Activated T-cell treated with anti-CD3 and anti-CD28 coated beads, Interleukin-2, amount 50 U/mL, for 1 hour (primary cell): ENCODE measurements at places on chromosomes 6 and 20.

- no peak for DNase-seq
Observed at GRCh38 chr20:48115502-48115901, 330.2 kb upstream of the SULF2 start.

DNA sequence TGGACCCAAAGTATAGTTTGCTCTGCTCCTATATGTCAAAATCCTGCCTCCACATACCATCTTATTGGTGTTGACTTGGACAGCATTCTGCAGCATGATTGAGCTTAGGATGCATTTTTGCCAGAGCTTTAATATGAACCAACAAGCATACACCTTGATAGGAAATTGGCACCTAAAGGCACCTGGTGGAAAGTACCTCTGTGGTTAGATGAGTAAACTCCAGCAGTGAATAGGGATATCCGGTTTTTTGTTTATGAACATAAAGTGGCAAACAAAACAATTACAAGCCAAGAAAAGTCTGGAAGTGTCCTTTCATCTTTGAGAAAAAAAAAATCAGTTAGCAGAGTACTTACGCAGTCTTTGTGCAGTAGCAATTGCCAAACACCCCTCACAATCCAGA, 6.2 kb upstream of the CYP24A1 start:
- DNase-seq, result no peak

DNA sequence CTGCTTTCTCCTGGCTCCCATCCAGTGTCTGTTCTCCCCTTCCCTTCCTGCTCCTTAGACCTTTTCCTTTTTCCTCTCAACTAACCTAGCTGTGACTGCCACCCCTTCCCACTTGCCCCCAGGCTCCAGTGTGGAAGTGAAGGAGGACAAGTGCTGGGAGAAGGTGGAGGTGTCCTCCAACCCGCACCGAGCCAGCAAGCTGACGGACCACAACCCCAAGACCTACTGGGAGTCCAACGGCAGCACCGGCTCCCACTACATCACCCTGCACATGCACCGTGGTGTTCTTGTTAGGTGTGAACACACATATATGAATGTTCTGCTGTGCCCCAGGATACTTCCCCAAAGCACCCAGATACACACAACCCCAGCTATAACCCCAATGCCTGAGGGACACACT, 18.5 kb downstream of the CUL9 start:
- DNase-seq, result no peak

- DNase-seq, result no peak
Observed at GRCh38 chr20:43043887-43044286, 145.8 kb downstream of the PTPRT start.

- no peak for DNase-seq
Observed at GRCh38 chr20:36573798-36574365, 485 bp downstream of the TGIF2 start.

- no peak for DNase-seq
Observed at GRCh38 chr6:106114492-106114891, 28.4 kb downstream of the PRDM1 start.

GRCh38 chr6:55208478-55209458, 34.5 kb downstream of the HCRTR2 start:
- no peak for DNase-seq

DNA sequence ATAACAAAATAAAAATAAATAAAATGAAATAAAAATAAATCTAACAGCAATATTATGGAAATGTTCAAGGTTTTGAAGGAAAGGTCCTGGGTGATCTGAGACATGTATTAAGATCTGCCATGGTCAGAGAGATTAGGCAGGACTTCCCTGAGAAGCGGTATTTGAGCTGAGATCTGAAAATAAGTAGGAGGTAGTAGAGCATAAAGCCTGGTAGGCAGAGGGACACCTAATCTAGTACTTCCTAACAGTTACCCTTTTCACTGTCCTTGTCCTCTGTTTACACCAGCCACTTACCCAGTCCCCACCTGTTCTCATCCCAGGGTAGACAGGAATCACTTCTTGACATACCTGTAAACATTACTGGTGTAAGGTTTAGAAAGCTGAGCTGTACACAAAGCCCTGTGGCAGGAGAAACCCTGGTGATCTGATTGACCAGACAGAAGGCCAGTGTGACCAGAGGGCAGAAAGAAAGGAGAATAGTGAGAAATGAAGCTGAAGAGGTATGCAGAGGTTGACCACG, 8.3 kb upstream of the ZNF318 start:
- DNase-seq, result no peak
